ENCODE measurements at places on chromosomes 4 and X.

GRCh38 chr4:88697588-88698329, at the start of gene NAP1L5:
Gene NAP1L5 (minus strand): TSS chr4:88697829. CDS start chr4:88697754, 75 bp downstream.
- peak; percentile 39 for DNase-seq

- no peak for DNase-seq
Measured at GRCh38 chr4:25856756-25857155, 6.0 kb downstream of the SEL1L3 start.

GRCh38 chrX:7351926-7352325, 204.0 kb upstream of the PUDP start:
- no peak for DNase-seq

DNA sequence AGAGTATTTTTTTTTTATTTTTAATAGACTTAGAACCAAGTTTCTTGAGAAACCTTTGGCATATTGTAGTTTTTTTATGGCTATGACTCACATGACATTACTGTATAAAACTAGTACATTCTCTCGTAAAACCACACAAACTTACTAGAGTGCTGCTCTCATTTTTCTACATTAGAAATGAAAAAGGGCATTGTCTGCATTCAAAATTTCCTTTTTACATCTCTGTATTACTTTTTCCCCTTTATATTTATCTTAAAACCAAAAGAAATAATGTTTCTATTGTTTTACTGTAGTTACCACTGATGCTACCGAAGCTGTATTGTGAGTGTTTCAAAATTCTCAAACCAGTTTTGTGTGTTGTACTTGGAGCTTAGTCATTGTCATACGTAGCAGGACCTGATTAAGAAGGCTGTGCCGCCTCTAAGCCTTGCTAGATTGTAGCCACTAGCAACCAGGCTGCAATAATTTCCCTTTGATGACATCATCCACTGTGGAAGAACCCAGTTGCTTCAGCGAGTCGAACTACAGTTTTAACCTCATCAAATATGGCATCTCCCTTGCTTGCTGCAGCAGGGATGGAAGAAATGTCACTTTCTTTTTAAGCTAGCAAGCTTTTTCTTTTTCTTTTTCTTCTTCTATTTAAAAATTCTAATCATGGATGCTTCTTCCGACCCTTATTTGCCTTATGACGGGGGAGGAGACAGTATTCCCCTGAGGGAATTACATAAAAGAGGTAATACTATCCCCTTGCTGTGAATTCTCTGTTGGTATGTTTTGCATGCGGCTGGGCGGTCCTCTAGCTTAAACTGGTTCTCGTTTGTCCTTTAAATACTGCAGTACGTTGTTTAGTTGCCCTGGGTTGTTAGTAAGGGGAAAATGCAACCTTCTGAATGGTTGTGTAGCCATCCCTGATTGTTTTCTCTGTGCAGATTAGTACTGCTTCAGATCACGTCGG, 39.6 kb downstream of the CLCN3 start:
- DNase-seq: peak; percentile 99

Measured in fibroblast of the conjunctiva (primary cell).